ENCODE measurements at places on chromosomes 11 and 22. TPM values are rescaled to one million over a fixed set of nuclear protein-coding genes. Genes with fewer than 3 reads are reported as not detected.

The CLTCL1 gene
- total RNA-seq, result 6.0 TPM

DNA sequence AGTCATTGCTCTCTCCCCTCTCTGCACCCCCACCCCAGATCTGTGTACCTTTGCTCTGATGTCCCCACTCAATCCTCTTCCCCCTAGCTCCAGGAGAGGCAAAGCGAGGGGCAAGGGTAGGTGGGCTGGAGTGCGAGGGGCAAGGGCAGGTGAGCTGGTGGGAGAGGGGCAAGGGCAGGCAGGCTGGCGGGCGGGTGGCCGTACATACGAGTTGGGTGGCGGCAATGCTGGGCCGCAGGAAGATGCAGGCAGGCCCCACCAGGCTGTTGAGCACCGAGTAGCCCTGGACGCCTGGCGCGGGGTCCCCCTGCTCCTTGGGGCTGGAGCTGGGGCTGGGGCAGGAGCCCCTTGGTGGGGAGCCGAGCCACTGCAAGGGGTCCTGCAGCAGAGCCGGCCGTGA, 908 bp downstream of the CABP2 start:
- no peak for DNase-seq

GRCh38 chr22:20595461-20595860, 88.1 kb downstream of the MED15 start:
- no peak for DNase-seq

DNA sequence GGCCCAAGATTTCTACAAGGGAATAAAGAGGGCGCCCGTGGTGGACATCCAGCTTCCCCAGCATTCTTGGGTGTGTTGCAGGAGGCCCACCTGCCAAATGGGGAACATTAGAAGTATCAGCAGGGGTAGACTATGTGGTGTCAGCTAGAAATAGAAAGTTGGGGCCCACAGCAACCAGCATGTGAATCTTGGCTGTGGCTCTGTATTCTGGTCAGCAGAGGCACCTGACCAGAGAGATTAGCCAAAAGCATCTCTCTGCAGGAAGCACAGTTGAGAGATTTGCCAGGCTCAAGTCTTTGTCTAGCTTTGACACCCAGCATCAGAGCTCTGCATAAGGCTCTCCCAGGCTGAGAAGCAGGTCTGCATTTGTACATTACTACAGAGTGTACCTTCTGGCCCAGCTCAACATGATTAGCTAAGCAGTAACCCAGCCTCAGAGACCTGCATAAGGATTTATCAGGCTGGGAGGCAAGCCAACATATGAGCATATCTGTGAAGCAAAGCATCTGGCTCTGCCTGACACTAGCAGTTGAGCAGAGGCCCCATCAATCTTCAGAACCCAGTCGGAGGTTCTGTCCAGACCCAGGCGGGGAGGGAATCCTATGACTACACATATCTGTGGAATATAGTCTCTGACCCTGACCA, 79.9 kb downstream of the MS4A13 start:
- DNase-seq, result no peak

DNA sequence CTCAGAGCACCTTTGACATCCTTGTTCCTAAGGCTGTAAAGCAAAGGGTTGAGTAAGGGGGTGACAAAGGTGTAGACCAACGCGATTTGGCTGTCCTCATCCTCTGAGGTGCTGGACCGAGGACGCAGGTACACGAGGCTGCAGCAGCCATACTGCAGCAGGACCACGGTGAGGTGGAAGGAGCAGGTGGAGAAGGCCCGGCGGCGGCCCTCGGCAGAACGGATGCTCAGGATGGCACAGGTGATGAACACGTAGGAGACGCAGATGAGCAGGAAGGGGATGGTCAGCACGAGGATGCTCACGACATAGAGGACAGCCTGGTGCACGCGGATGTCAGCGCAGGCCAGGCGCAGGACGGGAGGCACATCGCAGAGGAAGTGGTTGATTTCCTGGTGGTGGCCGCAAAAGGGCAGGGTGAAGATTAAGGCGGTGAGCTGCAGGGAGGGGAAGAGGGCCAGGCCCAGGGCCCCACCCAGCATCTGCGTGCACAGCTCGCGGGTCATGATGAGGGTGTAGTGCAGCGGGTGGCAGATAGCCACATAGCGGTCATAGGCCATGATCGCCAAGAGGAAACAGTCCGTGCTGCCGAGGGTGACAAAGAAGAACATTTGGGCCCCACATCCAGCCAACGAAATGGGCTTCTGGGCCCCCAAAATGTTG, 632 bp downstream of the OR10Q1 start:
- no peak for DNase-seq
